ENCODE measurements at places on chromosomes 11 and 22.

- peak; percentile 8 for DNase-seq
Observed at GRCh38 chr11:124415356-124415923, 9.2 kb downstream of the OR8B4 start.

DNA sequence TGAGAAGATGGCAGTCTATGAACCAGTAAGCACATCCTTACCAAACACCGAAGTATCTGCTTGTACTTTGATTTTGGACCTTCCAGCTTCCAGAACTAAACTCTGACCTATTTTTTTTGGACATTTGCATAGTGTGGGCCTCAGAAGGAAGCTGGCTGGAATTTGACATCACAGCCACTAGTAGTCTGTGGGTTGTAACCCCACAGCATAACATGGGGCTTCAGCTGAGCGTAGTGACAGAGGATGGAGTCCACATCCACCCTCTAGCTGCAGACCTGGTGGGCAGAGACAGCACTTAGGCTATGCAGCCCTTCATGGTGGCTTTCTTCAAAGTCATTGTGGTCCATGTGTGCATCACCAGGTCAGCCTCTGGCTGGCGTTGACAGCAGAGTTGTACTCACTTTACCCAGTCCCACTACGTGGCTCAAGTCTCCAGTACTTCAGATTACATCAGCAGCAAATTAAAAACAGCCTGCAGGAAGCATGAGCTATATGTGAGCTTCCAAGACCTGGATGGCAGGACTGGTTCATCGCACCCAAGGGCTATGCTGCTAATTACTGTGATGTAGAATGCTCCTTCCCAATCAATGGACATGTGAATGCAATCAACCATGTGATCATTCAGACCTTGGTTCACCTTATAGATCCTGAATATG lies 58.6 kb upstream of the VPREB1 start:
- DNase-seq: no peak

- DNase-seq: no peak
Observed at GRCh38 chr11:126328001-126328390, 24.1 kb downstream of the DCPS start.

DNA sequence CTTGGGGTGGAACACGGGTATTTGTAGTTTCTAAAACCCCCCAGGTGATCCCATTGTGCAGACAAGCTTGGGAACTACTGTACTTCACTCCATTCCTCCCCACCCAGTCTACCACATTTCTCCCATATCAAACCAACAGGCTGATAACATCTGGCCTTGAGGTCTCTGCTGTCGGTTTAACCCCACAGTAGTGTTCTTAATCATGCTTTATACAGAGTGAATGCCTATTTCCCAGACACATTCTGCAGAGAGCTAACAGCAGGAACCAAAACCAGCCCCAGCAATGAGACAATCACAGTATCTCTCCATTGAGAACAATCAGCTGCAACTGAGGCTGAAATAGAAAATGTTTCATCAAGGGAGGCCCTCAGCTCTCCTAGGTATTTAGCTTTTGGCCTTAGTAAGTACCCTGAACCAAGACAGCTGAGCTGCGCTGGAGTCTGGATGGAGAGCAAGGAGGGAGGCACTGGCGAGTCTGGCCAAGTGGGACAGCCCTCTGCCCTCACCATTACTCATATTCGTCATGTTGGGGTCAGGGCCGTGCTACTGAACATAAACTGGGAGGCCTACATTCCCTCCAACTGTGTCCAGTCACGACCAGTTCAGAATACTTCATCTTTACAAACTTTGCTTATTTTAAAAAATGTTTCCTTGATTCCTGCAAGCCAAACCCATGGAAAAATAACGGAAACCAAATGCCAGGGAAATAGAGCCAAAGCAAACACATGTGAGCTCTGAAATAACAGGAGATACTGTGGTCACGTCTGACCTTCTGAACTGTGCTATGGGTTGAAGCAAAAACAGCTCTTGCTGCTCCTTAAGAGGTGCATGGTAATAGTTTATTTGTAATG lies 81.0 kb downstream of the CCDC34 start:
- no peak for DNase-seq

- peak; percentile 8 for DNase-seq
Observed at GRCh38 chr11:58286249-58286648, 18.2 kb upstream of the OR10W1 start.

DNA sequence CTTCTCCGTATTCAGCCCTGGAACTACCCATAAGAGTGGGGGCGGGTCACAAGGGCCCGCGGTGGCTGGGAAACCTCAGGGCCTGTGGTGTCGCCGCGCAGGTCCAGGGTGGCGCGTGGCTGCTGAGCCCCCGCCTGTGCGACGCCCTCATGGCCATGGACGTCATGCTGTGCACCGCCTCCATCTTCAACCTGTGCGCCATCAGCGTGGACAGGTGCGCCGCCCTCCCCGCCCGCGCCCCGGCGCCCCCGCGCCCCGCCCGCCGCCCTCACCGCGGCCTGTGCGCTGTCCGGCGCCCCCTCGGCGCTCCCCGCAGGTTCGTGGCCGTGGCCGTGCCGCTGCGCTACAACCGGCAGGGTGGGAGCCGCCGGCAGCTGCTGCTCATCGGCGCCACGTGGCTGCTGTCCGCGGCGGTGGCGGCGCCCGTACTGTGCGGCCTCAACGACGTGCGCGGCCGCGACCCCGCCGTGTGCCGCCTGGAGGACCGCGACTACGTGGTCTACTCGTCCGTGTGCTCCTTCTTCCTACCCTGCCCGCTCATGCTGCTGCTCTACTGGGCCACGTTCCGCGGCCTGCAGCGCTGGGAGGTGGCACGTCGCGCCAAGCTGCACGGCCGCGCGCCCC lies 2.4 kb downstream of the DRD4 start:
- no peak for DNase-seq

DNA sequence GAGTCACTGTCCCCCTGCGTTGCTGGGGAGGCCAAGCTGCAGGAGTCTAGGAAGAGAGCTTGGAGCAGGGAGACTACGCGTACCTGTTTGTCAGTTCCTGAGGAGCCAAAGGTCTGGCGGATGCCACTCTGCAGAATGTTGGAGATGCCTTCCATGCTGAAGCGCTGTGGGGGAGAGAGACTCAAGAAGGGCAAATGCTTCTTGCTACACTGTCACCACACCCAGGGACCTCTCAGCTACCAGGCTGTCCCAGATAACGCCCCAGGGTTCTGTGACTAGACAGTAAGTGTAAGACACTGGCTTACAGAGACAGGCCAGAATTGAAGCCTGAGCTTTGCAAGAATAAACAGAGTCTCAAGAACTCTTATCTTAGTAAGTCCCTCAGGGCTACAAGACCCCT lies 42.0 kb downstream of the FEZ1 start:
- DNase-seq: no peak

DNA sequence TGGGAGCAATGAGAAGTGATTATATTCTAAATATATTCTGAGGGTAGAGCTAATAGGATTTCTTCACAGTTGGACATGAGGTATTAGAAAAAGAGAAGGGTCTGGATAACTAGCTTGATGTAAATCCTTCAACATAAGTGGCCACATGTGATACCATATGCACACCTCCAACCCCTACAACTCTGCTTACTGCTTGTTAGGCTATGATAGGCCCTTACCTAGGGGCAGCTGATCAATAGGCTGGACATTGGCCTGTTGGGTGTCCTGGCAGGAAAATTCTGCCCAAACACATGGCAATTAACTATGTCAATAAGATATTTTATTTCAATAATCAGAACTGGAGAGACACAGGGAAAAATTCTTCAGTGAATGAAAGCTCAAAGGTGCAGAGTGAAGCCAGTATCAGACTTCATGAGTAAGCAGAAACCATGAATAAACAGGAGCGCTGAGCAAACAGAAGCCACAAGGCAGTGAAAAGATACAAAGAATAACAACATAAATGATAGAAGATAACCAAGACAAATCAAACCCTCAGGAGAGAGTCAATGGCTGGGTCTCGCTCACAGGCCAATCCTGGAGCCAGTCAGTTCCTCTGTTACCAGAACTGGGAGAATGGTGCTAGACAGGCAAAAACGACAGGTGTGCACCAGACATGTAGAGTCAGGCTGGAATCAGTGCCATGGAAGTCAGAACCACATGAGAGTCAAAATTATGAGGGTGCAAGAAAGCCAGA lies 46.3 kb upstream of the PSMA1 start:
- DNase-seq: no peak
